Fibroblast of mammary gland (primary cell): ENCODE measurements at places on chromosomes 11 and 22.

DNA sequence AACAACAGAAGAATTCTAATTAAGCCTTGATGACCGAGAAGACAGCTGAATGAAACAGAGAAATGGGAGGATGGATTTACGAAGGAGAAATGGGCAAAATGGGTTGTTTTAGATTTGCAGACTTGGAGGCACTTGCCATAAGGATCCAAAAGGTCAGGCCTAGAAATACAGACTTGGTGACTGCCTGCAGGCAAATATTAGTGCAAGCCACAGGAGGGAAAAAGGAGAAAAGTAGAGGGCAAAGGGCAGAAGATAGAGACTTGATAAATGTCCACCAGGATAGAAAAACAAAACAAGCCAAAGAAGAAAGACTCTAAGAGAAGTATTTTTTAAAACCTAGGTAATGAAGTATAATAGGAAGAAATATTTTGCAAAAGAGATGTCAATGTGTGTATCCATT is 13.1 kb downstream of the CCDC34 start:
- no peak for DNase-seq

DNA sequence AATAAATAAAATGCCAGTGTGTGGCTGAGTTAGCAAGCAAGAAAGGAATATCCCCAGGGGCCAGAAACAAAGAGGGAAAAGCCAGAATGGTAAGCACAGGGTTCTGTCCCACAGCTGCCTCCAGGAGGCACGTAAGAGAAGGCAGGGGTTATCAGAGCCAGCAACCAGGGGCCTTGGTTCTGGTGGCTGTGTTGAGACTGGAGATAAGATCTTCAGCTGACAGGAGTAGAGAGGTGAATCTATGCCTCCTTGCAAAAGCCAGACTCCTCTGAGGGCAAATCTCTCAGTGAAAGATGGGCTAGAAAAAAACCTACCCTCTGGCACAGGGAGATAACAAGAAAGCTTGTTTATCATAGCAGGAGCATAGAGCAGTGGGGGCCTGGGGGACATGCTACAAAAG is 29.8 kb upstream of the NFAM1 start:
- DNase-seq, result no peak

DNA sequence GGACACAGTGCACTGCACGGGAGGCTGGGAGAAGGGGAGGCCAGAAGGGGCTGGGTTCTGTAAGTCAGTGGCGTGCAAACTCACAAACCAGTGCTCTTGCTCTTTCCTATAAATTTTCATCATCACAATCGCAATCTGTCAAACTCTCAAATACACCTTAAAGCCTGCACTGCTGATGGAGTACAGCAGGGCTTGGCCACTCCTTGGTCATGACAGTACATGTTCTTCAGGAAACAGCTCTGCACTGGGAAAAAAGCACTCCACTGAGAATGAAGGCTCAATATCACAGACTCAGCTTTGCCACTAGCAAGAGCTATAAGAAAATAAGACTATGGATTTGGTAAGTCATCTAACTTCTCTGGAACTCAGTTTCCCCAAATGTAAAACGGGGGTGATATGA is 111.0 kb downstream of the RBFOX2 start:
- DNase-seq, result no peak

DNA sequence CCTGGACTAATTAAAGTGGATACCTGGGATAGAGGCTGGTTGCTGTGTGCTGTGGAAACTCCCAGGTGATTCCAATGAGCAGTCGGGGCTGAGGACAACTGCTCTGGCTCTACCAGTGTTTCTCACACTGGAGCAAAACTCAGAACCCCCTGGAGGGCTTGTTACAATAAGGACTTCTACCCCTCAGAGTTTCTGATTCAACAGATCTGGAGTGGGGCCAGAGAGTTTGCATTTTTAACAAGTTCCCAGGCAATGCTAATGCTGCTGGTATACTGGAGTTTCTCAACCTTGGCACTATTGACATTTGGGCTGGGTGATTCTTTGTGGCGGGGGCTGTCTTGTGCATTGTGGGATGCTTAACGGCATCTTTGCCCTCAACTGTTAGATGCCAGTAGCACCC is 353.7 kb downstream of the MIAT start:
- no peak for DNase-seq

GRCh38 chr11:68016904-68017817 is 7.0 kb downstream of the ALDH3B1 start:
- no peak for DNase-seq

GRCh38 chr11:113161711-113162591 is 152.4 kb upstream of the TTC12 start:
- DNase-seq, result no peak

DNA sequence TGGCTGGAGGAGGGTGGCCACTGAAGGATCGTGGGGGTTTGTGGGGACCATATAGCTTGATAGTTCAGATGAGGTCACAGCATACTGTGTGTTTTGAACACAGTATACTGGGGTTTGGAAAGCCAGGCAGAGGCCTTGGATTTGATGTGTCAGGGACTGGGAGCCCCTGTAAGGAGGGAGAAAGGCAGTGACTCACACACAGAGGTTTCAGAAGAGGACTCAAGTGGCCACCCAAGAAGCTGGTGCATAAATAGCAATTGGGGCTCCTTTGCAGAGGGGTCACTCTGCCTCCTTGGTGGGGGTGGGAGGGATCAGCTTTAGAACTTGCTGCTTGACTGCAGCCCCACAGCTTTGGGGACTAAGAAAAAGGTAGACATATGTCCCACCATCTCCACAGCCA is 39.3 kb downstream of the SLC5A1 start:
- DNase-seq, result peak; percentile 5

- DNase-seq, result no peak
Measured at GRCh38 chr11:44749189-44749588, 22.4 kb downstream of the TSPAN18 start.

GRCh38 chr11:8262552-8263108 is 1.0 kb downstream of the LMO1 start:
- peak; percentile 31 for DNase-seq

DNA sequence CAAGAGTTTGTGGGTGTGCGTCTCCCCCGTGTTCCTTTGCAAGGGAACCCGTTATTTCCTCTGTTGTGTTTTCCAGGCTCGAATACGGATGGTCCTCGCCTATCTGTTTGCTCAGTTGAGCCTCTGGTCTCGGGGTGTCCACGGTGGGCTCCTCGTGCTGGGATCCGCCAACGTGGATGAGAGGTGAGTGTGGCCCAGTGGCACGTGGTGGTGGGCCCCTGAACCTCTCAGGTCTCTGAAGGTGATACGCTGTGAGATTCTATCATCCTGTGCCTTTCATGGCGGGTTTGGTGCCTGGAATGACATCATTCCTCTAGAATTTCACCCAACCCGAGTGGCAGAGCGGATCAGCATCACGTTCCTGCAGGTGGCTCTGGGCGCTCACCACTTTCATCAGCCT is 32.5 kb downstream of the NADSYN1 start:
- no peak for DNase-seq

GRCh38 chr22:37218771-37219411 is 6.6 kb upstream of the SSTR3 start:
- DNase-seq, result no peak

GRCh38 chr11:61869708-61870451 is 21.5 kb downstream of the FADS3 start:
- DNase-seq, result no peak

DNA sequence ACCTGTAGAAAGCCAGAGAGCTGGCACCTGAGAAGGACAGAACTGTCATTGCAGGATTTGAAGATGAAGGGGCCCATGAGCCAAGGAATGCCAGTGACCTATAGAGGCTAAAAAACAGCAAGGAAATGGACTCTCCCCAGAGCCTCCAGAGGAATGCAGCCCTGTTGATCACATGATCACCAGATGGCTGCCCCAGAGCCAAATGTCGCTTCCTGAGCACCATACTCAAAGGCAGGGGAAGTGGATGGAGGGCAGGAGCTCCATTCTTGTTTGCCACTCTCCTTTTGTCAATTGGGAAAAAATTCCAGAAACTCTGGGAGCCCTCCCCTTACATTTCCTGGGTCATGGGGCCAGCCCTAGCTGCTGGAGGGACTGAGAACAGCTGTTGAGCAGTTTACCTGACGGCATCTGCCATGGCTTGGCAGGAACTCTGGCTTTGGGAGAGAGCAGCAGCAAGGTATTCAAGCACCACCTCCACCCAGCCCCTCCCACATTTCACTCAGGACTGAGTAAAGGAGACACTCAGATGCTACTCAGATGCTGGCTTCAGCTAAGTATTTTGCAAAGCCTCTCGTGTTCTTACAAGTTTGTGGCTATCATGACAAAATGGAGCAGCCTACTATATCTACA is 46.9 kb downstream of the DKK3 start:
- DNase-seq, result no peak

DNA sequence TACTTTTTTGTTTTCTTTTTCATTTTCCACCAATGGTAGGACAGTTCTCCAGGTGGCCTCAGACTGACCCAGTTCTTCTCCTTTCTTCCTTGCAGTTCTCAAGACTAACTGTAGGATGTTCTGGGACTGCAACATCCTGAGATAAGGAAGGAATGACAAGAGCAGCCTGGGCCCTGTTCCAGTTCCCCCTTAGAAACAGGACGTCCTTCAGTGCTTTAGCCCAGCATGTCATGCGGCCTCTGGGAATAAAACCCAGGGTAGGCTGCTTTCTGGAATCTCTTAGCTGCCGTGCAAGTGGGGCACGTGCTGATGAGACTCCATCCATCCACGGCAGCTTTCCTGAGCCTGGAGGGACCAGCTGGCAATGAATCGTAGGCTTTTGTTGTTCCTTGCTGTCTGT is 24.0 kb upstream of the CADM1 start:
- no peak for DNase-seq

DNA sequence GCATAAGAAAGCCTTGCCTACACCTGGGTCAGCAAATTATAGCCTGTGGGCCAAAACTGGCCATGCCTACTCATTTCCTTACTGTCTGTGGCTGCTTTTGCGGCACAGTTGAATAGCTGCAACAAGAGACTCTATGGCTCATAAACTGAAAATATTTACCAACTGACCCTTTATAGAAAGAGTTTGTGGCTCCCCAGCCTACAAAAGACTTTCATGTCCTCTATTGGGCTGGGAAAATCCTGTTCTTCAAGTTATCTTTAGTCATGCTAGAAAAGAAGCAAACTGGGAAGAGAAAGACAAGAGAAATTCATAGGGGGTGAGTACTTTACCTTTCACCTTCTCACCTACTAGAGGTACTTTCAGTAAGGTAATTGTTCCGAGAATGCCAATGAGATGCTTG is 175.1 kb downstream of the SWAP70 start:
- no peak for DNase-seq

DNA sequence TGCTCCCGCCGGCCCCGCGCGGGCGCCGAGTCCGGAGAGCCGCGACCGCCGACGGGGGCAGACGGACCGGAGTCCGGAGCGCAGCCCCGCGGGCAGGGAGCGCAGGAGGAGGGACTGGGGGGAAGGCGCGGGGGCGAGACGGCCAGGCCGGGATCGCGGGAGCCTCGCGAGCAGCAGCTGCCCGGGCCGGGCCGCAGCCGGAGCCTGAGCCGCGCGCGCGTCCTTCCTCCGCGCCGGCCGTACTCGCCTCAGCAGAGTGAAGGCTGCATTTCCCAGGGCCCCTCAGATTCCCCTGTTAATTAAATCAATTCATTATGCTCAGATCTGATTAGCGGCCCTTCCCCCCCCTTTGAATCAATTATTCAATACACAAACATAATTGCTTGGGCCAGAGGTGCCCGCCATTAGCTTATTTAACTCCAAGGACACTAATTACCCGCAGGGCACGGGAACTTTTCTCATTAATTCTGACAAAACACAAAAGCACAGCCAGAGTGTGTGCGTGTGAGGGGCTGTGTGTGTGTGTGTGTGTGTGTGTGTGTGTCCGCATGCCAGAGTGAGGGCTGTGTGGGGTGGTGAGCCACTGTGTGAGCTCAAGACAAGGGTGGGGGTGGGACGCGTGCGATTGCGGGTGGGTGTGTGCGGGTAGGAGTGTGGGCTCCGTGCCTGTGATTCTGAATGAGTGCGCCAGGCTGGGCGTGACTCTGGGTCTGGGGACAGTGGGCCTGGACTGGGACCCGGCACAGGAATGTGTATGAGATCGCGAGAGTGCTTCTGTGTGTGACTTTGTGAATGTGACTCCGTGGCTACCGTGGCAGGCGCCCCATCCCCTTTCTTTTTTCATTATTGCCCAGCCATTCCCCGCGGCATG is 5.1 kb upstream of the LMO1 start:
- DNase-seq, result no peak

DNA sequence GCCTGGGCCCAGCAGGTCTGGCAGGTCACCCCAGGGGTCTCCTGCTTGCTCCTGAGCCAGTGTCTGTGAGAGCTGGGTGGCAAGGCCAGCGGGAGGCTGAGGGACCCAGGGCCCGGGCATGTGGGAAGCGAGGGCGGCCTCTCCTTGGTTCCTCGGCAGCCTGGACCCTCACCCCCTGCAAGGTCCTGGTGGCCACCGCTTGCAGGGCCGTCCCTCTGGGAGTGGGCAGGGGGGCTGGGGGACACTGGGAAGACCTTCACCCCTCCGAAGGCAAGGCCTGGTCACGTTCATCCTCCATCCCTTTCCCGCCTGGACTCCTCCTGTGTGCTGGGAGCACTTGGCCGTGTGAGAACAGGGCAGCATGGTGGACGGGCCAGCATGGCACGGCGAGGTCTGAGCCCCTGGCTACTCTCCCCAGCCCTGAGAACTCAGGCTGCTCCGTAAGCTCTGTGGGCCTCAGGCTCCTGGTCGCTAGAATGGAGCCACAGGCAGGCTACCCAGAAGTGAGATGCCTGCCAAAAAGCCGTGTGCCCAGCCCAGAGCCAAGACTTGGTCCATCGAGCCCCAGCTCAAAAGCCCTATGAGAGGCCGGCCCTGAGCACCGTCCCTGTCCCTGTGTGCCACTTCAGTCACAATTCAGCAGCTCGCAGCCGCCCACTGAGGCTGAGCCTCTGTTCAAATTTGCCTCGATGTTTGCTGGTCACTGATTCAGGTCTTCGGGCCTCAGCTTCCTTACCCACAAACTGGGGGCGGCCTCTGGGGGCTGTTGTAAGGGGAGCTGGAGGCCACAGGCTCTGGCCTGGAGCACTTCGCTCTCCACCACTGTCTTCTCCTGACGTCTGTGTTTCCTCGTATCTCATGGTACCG is 45.0 kb downstream of the IGLL1 start:
- DNase-seq, result no peak

GRCh38 chr22:45686004-45686403 is 14.4 kb downstream of the ATXN10 start:
- DNase-seq, result peak; percentile 49

DNA sequence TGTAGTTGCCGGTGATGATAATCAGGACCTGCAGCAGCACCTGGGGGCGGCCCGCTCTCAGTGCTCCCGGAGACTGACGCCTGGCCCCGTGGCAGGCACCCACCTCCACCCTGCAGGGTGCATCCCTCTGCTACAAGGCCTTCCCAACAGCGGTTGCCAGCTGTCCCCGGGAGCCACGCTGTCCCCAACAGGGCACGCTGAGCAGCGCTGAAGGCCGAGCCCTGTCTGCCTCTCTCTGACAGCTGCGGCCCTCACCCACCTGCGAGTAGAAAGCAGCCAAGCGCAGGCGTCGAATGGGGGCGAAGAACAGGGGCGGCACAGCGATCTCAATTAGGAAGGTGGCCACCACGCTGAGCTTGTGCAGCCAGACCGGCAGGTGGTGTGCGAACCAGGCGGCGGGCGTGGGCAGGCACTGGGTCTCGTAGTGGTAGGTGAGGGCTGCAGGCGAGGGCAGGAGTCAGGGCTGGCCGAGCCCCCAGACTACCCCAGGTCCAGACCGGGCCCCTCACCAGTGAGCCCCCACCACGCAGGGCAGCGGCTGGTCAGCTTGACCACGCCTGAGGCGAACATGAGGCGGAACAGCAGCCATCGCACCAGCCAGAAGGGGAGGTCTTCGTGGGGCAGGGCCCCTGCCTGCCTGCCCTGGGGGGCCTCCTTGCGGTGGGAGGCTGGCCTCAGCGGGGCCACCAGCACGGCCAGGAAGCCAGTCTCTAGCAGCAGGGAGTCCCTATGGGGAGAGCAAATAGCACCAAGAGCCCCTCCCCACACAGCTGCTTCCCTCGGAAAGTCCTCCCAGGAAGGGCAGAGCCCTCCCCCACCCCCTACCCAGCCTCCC is 1.5 kb downstream of the LMF2 start:
- no peak for DNase-seq
